Hematopoietic multipotent progenitor cell treated with erythropoietin and hydrocortisone succinate and interleukin-3 and kit ligand, for 8 days (in vitro differentiated cells): ENCODE measurements at places on chromosomes 3 and 15.
A peak's percentile ranks its signal among the peaks of the same experiment; 100 is the strongest.

DNA sequence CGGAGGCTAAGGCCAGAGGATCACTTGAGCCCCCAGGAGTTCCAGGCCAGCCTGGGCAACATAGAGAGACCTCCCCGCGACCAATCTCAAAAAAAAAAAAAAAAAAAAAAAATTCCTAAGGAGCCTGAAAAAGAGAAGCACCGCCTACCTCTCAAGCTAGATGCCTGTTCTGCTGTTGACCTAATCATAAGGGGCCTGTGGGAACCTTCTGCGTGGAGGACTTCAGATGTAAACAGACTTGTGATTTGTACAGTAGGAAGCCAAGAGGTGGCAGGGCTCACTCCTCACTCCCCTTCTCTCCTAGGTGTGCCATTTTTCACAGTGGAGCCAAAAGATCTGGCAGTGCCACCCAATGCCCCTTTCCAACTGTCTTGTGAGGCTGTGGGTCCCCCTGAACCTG is 3.2 kb downstream of the TYRO3 start:
- DNase-seq = no peak

DNA sequence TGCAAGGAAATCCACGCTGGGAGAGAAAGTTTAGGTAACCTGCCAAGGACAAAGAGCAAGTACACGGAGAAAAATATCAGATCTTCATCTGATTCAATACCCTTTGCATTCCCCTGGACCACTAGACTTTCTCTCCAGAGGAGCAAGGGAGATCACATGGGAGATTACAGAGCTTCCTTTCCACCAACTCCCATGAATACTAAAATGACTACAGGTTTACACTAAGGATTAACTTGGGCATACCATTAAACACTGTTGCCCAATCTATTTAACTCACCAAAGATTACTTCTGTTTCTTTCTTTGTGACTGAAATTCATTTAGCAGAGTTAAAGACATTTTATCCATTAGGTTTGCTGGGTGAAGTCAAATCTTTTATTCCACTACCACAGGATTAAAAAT is 71.2 kb downstream of the RYK start:
- no peak for DNase-seq

DNA sequence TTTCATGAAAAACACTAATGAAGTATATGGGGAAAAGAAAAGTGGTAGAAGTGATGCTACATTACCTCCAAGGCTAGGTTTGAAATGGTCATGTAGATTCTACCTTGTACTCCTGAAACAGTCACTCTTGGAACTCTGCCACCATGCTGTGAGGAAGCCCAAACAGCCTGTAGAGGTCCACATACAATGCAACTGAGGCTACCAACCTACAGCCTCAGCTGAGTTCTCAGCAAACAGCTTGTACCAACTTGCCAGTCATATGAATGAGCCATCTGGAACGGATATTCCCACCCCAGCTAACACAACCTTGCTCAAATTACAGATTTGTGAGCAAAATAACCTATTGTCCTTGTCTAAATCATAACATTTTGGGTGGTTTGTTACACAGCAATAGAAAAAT is 193.5 kb downstream of the ULK4 start:
- no peak for DNase-seq

GRCh38 chr3:16072420-16073110 is 101.9 kb upstream of the GALNT15 start:
- no peak for DNase-seq

DNA sequence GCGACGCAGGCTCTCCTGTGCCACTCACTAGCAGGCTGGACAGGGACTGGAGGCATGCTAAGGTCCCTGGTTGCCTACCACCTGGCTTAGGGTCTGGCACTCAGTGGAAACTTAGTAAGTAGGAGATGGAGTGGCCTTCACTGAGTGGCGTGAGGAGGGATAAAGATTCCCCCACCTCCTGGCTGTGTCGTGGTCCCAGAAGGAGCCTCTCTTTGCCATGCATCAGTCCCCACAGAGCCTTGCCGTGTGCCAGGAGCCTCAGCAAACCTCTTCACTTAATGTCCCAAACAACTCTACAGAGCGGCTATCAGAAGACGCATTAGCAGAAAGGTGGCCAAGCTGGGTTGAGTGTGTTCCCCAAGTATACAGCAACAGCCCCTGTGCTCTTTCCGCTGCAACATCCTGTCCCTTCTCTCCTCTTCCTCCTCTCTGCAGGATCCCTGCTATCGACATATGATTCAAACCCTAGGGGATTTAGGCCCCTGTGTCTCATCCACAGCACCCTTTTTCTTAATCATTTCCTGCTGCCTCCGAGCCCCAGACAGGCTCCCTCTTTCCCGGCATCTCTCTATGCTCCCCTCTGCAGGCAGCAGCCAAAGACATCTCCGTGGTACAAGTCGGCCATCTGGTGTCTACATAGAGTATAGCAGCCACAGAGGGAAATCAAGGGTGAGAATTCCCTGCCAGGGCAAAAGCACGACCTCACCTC is 66.7 kb downstream of the SLC6A1 start:
- DNase-seq = peak; percentile 47

DNA sequence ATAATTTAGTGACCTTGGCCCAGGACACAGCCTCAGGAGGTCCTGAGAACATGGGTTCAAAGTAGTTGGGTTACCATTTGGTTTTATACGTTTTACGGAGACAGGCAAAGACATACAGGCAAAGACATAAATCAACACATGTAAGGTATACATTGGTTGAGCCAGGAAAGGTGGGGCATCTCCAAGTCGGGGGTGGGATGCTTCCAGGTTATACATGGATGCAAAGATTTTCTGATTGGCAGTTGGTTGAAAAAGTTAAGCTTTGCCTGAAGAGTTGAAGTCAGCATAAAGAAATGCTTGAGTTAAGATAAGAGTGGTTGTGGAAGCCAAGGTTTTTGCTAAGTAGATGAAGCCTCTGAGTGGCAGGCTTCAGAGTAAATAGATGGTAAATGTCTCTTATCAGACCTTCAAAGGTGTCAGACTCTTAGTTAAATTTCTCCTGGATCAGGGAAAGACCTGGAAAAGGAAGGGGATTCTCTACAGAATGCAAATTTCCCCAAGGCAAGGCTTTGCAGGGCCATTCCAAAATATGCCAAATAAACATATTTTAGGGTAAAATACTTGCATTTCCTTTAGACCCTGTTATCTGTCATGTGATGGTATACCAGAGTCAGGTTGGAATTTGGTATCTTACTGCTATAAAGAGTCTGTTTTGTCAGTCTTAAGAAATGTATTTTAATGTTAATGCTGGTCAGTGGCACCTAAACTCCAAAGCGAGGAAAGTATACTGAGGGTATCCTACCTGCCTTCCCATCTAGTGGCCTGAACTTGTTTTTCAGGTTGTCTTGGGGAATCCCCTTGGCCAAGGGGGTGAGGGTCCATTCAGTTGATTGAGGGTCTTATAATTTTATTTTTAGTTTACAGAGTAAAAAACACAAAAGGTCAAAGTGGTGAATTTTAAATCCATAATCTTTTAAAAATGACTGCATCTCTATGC is 8.2 kb upstream of the PDHB start:
- DNase-seq = no peak

- no peak for DNase-seq
These were observed 42.2 kb downstream of the TRIM42 start for GRCh38 chr3:140719841-140720614.

GRCh38 chr3:57956119-57956832 is 51.9 kb upstream of the FLNB start:
- DNase-seq = peak; percentile 0
